ENCODE measurements at places on chromosomes 7 and 10.

DNA sequence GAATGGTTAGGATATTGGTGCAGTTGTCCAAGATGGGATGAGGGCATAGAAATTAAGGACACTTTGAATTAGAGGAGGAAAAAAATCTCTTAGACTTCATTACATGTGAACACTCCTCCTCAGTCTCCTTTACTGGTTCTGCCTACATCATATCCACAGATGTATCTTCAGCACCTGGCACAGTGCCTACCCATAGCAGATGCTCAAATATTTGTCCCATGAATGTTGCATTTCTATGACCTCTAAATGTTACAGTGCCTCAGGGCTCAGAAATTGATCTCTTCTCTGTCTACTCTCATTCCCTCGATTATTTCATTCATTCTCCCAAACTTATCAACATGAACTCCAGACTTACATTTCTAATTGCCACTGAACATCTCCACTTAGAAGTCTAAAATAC, 17.1 kb downstream of the CNNM1 start:
- no peak for DNase-seq

- DNase-seq, result no peak
Measured at GRCh38 chr10:119734396-119735332, 8.8 kb downstream of the INPP5F start.

- DNase-seq, result no peak
Measured at GRCh38 chr10:78540355-78541076, 506.9 kb downstream of the RPS24 start.

DNA sequence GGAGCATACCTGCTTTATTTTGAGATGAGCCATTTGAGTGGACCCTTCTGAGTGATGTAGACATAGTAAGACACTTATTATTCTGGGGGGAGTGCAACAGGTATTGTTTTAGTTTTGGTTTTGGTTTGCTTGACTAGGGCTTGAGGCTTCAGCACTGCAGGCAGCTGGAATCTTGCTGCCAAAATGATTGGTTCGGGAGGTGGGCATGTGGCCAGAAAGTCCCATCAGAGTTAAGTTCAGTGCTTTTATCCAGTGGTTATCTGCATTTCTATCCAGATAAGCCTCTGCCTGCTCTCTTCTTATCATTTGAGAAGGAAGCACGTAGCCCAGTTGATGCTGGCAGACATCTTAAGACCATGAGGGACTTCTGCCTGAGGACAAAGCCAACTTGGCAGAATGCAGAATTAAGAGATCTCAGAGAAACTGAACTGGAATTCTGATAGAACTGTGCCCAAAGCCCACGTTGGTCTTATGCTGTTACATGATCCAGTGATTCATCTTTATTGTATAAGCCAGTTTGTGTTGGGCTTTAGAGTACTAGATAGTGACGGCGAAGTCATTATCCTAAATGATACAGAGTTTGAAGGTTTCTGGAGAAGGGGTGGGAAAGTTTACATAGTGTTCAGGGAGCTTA, 9.6 kb upstream of the JAZF1 start:
- DNase-seq, result no peak

- no peak for DNase-seq
Measured at GRCh38 chr7:91039033-91039432, 225.2 kb upstream of the FZD1 start.

DNA sequence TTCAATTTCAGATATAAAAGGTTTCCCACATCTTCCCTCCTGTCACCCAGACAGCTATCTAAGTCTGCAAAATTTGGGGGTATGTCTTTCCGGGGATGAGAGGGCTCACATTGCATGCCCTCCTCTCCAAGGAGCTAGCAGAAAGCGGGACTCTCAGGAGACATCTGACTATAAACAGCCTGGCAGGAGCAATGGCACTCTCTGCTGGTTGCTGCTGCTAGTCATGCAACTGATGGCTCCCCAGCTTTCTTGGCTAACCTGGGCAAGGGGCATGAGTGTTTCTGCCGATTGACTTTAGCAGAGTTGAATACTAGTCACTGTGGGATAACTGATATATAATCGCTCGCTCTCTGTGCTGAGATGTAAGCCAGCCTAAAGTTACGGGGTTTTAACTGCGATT, 12.0 kb downstream of the TBX20 start:
- DNase-seq, result no peak

DNA sequence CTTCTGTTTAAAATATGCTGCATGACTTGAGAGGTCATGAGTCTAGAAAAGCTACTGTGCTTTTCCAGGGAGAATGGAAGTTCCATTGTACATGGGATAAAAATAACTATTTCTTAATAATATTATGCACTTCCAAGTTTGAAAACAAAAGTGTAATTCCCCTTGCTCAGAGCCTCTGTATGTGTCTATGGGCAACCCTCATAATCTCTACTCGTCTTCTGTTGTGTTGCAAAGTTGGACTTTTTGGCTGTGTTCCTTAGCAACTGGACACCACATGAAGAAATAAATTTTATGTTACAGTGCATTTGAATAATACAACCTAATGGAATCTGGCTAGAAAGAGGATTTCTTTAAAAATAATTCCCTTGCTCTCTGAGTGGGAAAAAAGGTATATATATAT, 242.6 kb downstream of the TWIST1 start:
- no peak for DNase-seq

DNA sequence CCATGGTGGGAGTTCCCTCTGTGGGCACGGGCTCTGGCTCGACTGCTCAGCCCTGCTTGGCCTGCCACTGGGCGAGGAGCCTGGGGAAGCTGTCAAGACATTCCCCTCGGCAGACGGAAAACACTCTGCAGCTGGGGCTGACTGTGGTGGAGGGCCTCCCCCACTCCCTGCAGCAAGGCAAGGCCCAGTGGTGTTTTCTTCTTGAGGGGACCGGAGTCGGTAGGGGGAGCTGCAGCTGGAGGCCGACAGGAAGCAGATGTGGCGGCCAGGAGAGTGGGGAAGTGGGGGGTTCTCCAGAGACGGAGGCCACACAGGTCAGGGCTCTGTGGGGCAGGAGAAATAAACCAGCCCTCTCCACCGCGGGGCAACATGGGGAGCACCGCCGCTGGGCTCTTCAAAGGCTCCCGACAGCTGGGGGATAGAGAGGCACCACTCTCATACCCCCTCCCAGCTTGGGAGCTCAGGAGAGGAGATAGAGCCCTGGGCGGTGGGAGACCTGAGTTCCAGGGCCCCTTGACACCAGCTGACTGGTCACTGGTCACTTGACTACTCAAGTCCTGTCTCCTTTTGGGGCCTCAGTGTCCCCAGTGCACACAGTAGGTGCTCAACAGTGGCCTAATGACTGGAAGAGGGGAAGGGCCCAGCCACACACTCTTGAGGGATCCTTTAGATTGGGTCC, 43.4 kb downstream of the PPIF start:
- DNase-seq, result no peak

DNA sequence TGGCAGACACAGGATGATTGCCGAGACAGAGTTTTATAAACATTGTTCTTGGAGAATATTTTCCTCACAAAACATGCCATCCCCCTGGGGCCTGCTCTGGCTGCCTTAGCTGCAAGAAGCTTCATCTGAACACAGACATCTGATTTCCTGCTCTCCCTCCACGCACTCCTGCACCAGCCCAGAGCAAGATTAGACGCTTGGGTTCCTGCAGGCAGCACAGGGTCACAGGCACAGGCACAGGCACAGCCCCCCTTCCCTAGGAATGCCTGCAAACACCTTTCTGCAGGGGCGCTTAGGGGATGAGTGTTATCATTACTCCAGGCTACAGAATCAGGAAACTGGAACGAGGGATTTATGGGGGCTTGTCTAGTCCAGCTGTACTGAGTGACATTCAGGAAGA, 450.3 kb downstream of the GRID1 start:
- no peak for DNase-seq

GRCh38 chr7:12802070-12802469, 114.6 kb downstream of the ARL4A start:
- DNase-seq, result no peak

GRCh38 chr7:91565499-91566401, 301.5 kb downstream of the FZD1 start:
- no peak for DNase-seq

- no peak for DNase-seq
Measured at GRCh38 chr7:130917669-130918128, 183.7 kb upstream of the KLF14 start.

- DNase-seq, result no peak
Measured at GRCh38 chr10:91540733-91541132, 92.1 kb downstream of the PPP1R3C start.

DNA sequence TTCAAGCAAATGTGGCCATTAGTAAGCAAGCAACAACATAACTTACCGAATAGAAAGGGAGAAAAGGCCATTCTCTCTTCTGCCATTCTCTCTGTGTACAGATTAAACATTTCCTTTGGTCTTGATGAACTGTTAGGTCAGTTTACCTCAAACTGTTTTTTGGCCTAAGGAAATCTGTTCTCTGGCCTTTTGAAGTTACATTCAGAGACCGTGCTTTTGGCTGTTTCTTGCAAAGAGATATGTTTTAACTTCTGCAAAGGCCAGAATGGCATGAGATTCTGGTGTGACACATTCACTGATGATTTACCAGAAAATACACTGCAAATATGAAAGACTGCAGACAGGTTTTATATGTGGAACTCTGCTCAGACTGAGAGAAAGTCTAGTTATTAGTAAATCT, 22.2 kb downstream of the AHR start:
- DNase-seq, result no peak

DNA sequence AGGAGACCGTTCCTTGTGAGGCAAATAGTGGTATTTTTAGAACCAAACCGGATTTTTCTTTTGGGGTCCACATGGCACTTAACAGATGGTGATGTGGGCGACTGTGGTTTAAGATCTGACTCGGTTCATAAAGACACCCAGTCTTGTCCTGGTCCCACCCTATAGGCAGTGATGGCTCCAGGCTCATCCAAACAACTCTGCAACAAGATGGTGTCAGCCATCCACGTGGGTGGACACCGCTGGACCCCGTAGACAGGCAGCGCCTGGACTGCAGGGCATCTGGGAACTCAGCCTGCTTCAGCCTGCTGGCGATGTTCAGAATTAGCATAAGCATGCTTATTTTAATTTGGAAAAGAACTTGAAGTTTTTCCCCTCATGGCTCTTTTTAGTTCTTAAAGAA, 258.4 kb upstream of the FZD1 start:
- DNase-seq, result no peak

DNA sequence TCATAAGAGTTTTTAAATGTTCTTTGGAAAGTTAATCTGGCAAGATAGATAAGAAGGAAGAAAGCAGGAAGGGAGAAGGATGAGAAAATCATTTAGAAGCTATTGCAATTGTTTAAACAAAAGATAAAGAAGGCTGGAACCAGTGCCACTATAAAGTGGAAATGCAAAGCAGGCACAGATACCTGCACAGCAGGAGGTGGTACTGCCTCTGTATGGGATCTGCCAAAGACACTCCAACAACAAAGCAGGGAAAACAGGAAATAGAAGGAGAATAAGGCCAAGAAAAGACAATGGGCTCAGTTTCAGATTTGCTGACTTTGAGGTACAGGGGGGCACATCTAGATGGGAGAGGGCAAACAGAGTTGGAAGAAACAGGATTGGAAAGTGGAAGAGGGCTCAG, 138.6 kb downstream of the PPP1R17 start:
- DNase-seq, result no peak

DNA sequence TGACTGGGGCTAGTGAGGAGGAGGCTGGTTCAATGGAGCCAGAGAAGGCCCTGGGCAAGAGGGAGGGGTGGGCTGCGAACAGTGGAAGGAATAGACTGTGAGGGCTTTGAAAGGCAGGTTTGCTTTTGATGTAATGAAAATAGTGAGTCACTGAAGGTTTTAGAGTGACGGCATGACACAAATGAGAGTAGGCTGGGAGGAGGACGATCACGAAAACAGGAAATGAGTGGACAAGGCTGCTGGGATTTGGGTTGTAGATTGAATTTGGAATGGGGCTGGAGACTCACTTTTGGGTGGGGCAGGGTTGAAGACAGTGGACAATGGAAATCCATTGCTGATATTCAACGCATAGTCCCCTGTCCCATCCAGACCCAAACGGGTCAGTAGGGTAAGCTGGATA, 139.6 kb downstream of the CDH23 start:
- DNase-seq, result no peak

DNA sequence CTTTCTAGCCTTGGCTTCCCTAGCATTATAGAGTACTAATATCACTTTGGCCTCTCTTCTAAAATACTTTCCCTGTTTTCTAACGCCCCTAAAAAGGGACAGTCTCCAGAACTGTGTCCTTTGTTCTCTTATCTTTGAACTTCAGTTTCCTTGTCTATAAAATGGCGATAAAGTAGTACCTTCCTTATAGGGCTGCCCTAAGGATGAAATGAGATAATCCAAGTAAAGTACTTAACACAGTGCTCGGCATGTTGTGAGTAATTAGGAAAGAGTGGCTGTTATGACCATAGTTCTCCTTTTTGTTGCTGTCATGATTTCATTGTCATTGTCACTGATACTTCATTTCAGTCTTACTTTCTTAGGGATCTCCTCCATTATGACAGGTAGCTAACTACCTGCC, 114.7 kb downstream of the EXOC4 start:
- DNase-seq, result no peak

DNA sequence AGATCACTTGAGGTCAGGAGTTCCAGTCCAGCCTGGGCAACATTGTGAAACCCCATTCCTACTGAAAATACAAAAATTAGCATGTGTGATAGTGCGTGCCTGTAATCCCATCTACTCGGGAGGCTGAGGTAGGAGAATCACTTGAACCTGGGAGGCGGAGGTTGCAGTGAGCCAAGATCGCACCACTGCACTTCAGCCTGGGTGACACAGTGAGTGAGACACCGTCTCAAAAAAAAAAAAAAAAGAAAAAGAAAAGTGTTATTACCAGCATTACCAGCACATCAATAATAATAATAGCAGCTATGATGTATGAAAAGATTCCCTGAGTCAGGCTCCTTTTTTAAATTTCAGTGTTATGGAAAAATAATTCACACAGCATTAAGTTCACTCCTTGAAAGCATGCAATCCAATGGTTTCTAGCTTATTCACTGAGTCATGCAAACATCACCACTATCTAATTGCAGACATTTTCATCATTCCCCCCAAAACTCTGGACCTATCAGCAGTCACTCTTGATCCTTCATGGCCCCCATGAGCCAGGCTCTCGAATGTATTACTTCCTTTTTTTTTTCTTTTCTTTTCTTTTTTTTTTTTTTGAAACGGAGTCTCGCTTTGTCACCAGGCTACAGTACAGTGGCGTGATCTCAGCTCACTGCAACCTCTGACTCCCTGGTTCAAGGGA, 228.4 kb downstream of the FANK1 start:
- no peak for DNase-seq

- DNase-seq, result no peak
Measured at GRCh38 chr7:51446356-51446755, 129.7 kb upstream of the COBL start.

DNA sequence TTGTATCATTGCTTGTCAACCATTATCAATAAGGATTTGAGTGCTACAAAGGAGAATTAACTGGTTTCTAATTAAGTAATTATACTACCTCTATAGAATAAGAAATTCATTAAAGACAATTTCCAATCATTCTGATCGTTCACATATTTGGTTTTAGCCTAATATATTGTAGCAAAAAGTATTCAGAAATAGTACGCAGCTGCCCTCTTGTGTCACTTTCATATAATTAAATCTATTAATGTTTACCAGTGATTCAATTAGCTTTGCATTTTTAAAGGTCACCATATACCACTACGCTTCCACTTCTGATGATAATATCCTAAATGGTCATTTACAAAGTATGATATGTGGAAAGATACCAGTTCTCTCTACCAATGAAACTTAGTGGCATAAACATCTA, 128.3 kb downstream of the NEBL start:
- no peak for DNase-seq

All from activated T-helper 9 cell treated with anti-CD3 and anti-CD28 coated beads, Interleukin-2, amount 50 U/mL, for 16 hours (primary cell).